CD4-positive, alpha-beta T cell treated with Interleukin-17A for 4 hours (primary cell): ENCODE measurements at places on chromosomes 4 and X.

DNA sequence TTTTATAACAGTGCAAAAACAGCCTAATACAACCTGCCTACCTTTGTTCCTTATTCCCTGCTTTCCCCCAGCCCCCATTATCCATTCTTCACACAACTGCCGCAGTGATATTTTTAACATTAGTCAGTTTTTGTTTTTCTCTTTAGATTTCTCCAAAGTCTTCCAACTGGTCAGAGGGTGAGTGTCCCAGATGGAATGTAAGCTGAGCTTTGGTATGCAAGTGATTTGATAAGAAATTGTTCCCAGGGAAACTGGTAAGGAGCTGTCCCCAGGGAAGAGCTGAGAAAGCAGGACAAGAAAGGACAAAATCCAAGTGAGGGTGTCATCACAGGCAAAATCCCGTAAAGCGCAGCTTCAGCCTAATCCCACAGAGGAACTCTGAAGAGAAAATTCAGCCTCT is 475.5 kb upstream of the ADGRL3 start:
- no peak for DNase-seq

- DNase-seq, result peak; percentile 14
Measured at GRCh38 chrX:68832101-68832416, 3.2 kb downstream of the EFNB1 start.

GRCh38 chr4:48031802-48032525 is 15.4 kb downstream of the NIPAL1 start:
- no peak for DNase-seq

DNA sequence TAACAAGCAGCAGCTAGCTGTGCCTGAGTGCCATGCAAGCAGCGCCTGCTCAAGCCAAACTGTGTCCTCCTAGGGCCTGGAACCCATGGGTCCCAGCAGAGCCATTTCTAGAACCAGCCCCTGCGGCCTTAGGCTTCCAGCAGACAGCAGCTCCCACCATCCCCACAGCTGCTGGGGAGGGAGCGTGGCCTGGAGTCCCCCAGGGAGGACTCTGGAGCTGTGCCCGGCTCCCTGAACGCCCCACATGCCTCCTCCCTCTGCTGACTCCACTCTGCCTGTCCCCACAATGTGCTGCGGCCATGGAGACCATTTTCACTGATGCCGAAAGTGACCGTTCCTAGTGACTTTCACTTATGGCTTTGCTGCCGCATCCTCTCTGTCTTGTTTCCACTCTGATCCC is 45.9 kb downstream of the GAK start:
- no peak for DNase-seq
